Right renal pelvis (tissue), 4 donors: ENCODE measurements at places on chromosomes 6 and 20.
A peak's percentile ranks its signal among the peaks of the same experiment; 100 is the strongest.

DNA sequence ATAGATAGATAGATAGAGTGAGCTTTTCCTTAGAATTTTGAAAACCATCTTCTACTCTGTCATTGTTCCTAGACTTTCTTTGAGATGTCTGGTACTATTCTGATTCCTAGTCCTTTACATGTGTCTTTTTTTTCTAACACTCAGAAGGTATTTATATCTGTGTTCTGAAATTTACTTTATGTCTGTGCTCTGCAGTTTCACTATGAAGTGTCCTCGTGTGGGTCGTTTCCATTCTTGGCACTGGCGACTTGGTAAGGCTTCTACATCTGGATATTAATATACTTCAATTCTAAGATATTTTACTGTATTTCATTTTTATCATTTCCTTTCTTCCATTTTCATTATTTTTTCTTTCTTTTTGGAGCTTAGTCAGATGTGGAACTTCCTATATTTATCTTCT lies 87.0 kb downstream of the FHL5 start:
- DNase-seq, result no peak

DNA sequence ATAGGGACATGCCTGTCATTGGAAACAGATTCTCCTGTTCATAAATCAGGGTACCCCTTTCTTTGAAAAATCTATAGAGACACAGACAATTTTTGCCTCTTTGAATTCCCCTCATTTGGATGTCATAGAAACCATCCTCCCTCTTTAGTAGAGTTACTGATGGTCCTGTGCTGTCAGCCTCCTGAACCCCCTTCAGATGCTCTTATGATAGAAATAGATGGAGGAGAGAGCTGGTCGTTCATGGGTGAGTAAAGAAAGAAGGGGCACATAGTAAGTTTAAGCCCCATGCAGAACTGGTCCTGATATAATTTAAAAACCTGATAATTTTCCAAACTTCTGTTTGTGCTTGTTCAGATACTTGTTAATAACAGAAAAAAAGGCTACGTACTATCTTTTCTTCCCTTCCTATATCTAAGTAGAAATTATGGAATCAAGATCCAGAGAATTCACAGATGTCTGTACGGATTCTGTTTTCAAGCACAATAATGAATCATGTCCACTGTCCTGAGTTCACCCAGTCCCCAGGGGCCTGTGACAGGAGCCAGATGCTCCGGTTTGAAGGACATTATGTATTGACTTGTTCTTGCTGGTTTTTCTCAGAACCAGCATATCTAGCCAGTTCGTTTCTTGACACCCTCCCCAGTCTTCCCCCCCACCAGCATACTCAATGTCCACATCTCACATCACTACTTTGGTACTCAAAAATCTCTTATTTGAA lies 78.1 kb downstream of the NCOA7 start:
- DNase-seq, result no peak

- no peak for DNase-seq
These were observed 59.6 kb upstream of the QKI start for GRCh38 chr6:163354761-163355425.

GRCh38 chr20:2398449-2398848 lies 17.7 kb downstream of the TGM6 start:
- DNase-seq, result no peak

DNA sequence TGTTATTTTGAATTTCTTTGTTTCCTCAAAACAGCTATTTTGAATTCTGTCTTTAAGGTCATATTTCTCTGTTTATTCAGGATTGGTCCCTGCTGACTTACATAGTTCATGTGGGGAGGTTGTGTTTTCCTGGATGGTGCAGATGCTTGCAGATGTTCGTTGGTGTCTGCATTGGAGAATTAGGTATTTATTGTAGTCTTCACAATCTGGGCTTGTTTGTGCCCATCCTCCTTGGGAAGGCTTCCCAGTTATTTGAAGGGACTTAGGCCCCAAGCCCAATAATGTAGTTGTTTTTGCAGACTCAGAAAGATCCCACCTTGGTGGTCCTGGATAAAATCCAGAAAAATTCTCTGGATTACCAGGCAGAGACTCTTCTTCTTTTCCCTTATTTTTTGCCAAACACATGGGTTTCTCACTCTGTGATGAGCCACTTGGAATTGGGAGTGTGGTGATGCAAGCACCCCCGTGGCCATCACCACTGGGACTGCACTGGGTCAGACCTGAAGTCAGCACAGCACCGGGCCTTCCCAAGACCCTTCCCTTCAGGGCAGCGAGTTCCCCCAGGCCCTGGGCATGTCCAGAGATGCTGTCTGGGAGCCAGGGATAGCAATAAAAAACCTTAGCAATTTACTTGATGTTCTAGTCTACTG lies 81.6 kb upstream of the EZR start:
- no peak for DNase-seq

DNA sequence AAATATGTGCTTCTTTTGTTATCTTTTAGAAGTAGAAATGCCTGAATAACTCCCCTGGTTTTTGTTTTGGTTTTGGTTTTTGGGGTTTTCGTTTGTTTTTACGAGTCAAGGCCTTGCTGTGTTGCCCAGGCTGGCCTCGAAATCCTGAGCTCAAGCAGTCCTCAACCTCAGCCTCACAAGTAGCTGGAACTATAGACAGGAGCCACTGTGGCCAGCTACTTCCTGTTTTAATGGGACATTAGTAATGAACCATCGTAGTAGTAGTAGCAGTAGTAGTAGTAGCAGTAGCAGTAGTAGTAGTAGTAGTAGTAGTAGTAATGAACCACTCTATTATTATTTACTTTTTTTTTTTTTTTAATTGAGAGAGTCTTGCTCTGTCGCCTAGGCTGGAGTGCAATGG lies 66.0 kb downstream of the UBR2 start:
- DNase-seq, result no peak

GRCh38 chr20:24004471-24004870 lies 15.9 kb upstream of the GGTLC1 start:
- DNase-seq, result no peak

- no peak for DNase-seq
These were observed 131.9 kb upstream of the BTN3A2 start for GRCh38 chr6:26232940-26233648.

- DNase-seq, result no peak
These were observed 136.2 kb upstream of the INSM1 start for GRCh38 chr20:20231528-20232298.

DNA sequence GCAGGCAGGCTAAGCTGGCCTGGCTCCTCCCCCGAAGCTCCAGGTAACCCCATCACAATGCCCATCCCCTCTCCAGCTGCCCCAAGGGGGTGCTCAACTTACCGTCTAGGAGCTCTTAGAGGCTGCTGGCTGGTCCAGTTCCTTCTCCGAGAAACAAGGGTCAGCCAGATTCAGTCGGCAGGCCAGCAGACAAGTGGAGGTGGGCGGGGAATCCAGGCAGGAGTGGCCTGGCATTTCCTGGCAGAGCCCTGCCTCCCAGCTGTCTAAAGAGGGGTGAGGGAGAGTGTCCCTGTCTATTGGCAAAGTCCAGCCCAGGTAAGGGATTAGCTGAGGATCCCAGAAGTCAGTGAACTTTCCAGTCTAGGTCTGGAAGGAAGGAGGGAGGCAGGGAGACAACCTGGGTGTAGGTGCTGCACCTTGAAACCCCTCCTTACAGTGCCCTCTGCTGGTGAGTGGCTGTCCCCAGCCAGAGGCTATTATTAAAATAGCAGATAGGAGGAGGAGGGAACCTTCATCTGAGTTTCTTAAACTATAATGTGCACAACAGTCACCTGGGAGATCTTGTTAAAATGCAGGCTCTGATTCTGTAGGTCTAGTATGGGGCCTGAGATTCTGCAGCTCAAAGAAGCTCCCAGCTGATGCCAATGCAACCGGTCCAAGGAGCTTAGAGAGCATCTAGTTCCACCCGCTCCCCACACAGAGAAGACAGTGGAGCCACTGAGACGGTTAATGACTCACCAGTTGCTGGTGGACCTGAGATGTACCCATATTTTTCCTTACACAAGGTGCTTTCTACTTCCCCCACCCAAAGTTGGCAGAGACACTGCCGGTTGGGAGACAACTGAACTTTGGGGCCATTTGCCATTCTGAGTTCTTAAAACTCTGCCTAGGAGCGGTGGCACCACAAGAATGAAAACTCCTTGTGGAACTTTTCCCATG lies at the start of gene UNC5CL:
UNC5CL (minus strand) TSS at position 162 of the 939 bp plus-strand sequence. CDS start 4,147 bp downstream, outside the sequence.
- no peak for DNase-seq

DNA sequence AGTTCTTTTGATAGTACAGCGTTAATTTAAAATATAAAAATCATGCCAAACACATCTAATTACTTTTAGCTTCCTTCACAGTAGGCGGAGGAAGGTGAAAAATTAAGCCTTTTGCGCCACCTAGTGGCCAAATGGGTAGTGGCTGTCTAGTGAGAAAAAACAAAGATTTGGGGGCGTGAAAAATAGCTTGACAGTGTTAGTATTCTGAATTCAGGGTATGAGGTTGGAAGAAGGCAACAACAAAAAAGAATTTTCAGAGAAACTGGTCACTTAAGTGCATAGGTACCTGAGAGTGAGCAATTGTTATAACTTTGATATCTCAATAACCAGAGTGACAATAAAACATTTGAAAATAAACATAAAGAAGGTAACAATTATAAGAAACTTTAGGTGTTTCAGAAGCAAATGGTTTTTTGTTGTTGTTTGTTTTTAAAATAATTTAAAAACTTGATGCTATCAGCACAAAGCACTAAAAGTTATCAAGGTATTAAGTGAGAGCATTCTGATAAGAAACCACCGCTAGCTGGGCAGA lies 14.3 kb downstream of the PSMB9 start:
- DNase-seq, result peak; percentile 79

GRCh38 chr6:137227871-137228302 lies 8.7 kb upstream of the IFNGR1 start:
- no peak for DNase-seq

GRCh38 chr6:77292564-77293546 lies 170.4 kb downstream of the HTR1B start:
- no peak for DNase-seq

DNA sequence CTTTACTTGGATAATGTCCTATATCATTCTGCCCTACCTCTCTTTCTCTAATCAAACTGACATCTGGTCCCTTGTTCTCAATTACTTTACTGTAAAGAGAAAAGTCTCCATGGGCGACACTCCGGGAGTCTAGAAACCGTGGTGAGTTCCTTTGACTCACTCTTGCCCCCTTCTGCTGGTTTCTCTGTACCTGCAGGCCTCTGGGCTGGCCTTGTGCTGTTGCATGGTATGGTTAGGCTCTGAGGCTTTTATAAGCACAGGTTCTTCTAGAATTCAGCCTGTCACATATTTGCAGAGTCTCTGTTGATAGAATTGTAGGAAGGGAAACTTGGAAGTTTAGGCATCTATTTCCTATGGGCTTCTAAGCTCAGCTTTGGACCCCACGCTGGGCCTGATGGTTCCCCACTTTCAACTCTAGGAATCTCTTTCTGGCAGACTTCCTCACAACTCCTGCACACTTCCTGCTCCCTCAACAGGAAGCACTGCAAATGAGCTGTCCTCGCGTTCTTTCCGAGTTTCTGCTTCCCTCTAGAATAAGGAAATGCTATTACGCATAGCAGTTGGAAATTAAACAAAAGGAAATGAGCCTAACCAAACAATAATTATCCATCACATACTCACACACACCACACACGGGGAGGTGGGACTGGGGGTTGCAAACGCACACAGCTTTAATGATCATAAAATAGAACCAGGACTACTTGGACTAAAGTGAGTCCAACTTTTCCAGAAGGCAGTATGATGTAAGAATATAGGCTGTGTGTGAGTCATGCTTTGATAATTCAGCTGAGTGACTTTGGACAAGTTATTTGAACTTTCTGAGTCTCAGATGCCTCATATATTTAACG lies 683.3 kb downstream of the QKI start:
- no peak for DNase-seq

- DNase-seq, result no peak
These were observed 45.4 kb upstream of the NKX2-2 start for GRCh38 chr20:21559305-21559704.

GRCh38 chr6:121522265-121522664 lies 86.8 kb downstream of the GJA1 start:
- DNase-seq, result no peak

DNA sequence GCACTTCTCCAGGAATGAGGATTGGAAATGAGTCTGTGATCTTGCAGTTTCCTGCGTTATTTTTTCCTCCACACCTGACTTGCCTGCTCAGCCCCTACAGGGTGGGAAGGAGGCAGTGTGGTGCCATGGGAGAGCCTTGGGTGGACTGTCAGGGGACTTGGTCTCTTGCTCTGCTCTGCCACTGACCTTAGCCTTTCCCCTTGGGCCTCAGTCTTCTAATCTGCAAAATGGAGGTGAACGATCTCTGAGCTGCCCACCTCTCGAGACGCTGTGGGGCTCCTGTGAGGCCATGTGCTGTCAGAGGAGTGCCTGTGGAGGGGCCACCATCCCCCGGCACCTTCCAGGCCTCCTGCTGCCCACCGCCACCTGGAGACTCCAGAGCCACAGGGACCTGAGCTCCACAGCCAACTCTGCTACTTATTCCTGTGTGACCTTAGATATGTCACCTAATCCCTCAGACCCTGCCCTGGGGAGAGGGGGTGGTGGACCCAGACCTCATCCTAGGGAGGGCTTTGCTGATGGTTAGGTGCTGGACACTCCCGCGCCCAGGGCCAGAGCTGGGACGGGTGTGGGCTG lies 45.8 kb upstream of the MLN start:
- no peak for DNase-seq

GRCh38 chr20:61436667-61437279 lies 184.7 kb downstream of the CDH4 start:
- DNase-seq, result no peak

- DNase-seq, result no peak
These were observed 227.2 kb downstream of the EPM2A start for GRCh38 chr6:145508107-145508506.

DNA sequence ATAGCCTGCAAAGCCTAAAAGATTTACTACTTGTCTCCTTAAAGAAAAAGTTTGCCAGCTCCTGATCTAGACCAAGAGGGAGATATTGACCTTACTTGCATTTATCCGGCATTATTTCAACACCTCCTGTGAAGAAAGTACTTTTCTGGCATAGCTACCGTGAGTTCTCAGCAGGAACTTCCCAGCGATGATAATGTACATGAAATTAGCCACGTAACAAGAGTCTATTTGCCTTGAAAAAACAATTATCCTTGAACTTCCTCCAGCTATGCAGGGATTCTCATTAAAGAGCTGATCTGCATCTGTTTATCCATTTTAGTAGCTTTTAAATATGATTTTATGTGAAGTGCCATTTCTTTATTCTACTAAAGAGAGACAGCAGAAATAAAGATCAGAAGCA lies 41.7 kb downstream of the ALDH5A1 start:
- DNase-seq, result no peak
